ENCODE measurements at places on chromosomes 7 and 10. TPM values are rescaled to one million over a fixed set of nuclear protein-coding genes. Genes with fewer than 3 reads are reported as not detected.

The CASTOR2 gene
- 9.8 TPM for total RNA-seq

The GJD4 gene
- total RNA-seq: not detected

The ADAM12 gene
- 0.63 TPM for total RNA-seq

The SDK1 gene
- 0.94 TPM for total RNA-seq

The GRK5 gene
- total RNA-seq: 41.5 TPM

The GAD2 gene
- total RNA-seq: not detected

Measured in bladder microvascular endothelial cell (primary cell).